Mesothelial cell of epicardium (in vitro differentiated cells): ENCODE measurements at places on chromosomes 5 and 9. TPM values are rescaled to one million over a fixed set of nuclear protein-coding genes. Genes with fewer than 3 reads are reported as not detected.

CEP120 gene
- 23.0 to 27.9 TPM (median 23.4 TPM) in 3 replicates for total RNA-seq

FBXW11 gene
- 62.1 to 64.4 TPM (median 64.1 TPM) in 3 replicates for total RNA-seq

- H3K27ac ChIP-seq, result peak overlapping the region; percentile 71
- DNase-seq, result no peak
- peak overlapping the region; percentile 2 for H3K4me3 ChIP-seq
Observed at GRCh38 chr5:165757791-165758190, 2252.4 kb downstream of the MAT2B start.

DNA sequence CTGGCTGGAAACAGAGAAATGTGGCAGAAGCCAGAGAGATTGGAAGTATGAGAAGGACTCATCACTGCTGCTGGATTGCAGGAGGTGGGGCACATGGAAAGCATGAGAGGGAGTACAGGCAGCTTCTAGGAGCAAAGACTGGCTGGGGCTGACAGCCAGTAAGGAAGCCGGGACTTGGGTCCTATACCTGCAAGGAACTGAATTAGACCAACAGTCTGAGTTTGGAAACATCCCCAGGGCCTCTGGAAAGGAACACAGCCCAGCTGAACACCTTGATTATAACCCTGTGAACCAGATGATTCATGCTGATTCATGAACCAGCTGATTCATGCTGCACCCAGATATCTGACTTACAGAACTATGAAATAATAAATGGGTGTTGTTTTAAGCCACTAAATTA is 93.4 kb downstream of the OSTF1 start:
- no peak for DNase-seq
- H3K4me3 ChIP-seq, result no peak overlapping the region
- peaks cover 3% of the 10 kb centered on the region for H3K36me3 ChIP-seq
- H3K27me3 ChIP-seq, result no peaks in the 10 kb centered on the region

- peak; percentile 59 for DNase-seq
- no peaks in the 10 kb centered on the region for H3K36me3 ChIP-seq
Observed at GRCh38 chr5:180868960-180869359, 7.9 kb upstream of the ZFP62 start.

DNA sequence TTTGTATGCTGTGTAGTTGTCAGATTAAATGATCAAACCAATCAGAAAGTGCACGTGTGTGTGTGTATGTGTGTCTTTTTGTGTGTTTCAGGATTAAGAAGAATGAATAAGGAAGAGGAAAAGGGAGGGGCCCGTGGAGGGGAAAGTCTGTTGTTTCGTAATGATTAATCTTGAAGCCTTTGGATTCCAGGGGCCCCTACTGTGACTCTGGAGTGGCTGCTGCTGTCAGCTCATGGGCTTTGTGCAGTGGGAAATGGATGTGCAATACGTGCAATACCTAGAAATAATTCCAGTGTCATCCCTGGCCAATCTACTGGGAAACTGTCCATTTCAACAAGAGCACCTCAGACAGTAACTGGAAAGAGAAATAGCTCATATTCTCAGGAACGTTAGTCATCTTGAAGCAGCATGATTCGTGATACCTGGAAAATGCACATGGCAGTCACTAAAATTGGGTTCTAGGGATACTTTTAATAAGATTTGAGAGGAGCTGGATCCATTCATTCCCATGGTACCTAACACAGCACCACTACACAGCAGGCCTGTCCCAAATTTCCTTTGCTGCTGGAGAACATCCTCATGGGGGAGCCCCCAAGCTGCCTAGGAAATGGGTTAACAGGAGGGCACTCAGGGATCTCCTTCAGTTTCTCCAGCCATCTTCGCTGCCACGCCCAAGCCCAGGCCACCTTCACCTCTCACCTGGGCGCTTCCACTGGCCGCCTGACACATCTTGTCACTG is 186.3 kb downstream of the NR3C1 start:
- no peak overlapping the region for H3K27ac ChIP-seq
- H3K27me3 ChIP-seq, result no peaks in the 10 kb centered on the region
- DNase-seq, result no peak

DNA sequence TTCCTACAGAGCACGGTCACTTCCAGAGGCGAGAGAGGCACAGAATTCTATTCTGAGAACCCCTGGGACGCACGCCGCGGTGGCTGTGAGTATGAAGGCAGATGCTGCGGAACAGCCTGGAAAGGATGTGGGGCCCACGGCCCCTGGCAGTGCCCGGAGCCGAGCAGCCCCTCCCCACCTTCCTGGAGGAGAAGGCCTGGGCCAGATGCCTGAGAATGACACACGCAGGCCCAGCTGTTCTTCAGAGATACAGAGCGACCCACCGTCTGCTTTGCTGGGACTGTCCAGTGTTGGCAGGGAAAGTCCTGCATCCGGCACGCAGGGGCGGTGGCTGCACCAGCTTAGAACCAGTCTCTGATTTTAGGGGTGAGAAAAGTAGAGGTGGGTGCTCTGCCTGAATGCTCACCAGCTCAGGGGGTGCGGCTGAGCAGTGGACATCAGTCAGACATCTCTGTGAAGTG is 116.7 kb upstream of the LPCAT1 start:
- DNase-seq, result no peak
- H3K4me1 ChIP-seq, result peaks cover 14% of the 10 kb centered on the region
- peaks cover 44% of the 10 kb centered on the region for H3K27me3 ChIP-seq
- no peaks in the 10 kb centered on the region for H3K36me3 ChIP-seq

- no peaks in the 10 kb centered on the region for H3K27me3 ChIP-seq
- no peak for DNase-seq
- peak overlapping the region; percentile 51 for H3K27ac ChIP-seq
- H3K4me3 ChIP-seq, result no peak overlapping the region
- peaks cover 26% of the 10 kb centered on the region for H3K4me1 ChIP-seq
- peaks cover 3% of the 10 kb centered on the region for H3K36me3 ChIP-seq
Observed at GRCh38 chr9:115730845-115731244, 422.7 kb upstream of the PAPPA start.

- no peak for DNase-seq
- H3K4me1 ChIP-seq, result peaks cover 30% of the 10 kb centered on the region
- H3K4me3 ChIP-seq, result no peak overlapping the region
- H3K36me3 ChIP-seq, result no peaks in the 10 kb centered on the region
- H3K27me3 ChIP-seq, result no peaks in the 10 kb centered on the region
Observed at GRCh38 chr5:143569213-143569701, 165.8 kb upstream of the NR3C1 start.
